Stimulated activated CD8-positive, alpha-beta memory T cell treated with anti-CD3 and anti-CD28 coated beads, Interleukin-12 subunit alpha, Interleukin-12 subunit beta, amount 100 ng/mL, for 1 hour (primary cell): ENCODE measurements at places on chromosomes 2 and 18.

DNA sequence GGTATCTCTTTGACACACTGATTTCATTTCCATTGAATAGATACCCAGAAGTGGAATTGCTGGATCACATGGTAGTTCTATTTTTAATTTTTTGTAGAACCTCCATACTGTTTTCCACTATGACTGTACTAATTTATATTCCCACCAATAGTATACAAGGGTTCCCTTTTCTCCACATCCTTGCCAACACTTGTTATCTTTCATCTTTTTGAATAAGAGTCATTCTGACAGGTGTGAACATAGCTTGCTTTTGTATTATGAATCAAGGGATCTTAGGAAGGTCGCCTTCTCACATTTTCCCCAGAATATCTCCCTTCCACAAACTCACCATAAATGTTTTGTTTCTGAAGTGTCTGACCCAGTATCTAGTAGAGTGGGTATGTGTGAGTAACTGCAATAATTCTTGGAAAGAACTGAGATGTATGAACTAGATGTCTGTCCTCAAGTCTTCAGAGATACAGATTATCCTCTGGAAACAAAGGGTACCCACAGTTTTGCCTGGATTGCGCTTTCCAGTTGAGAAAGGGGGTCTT lies 17.1 kb upstream of the SP3 start:
- DNase-seq = no peak

GRCh38 chr2:98524168-98524567 lies 79.5 kb downstream of the INPP4A start:
- no peak for DNase-seq

- DNase-seq = no peak
These were observed 53.0 kb upstream of the LRP2 start for GRCh38 chr2:169415233-169415748.

- no peak for DNase-seq
These were observed 293.2 kb downstream of the PLCL1 start for GRCh38 chr2:198097630-198098029.

GRCh38 chr2:636641-637405 lies 40.4 kb downstream of the TMEM18 start:
- DNase-seq = peak; percentile 24

GRCh38 chr18:35635170-35635569 lies 53.6 kb downstream of the GALNT1 start:
- no peak for DNase-seq

DNA sequence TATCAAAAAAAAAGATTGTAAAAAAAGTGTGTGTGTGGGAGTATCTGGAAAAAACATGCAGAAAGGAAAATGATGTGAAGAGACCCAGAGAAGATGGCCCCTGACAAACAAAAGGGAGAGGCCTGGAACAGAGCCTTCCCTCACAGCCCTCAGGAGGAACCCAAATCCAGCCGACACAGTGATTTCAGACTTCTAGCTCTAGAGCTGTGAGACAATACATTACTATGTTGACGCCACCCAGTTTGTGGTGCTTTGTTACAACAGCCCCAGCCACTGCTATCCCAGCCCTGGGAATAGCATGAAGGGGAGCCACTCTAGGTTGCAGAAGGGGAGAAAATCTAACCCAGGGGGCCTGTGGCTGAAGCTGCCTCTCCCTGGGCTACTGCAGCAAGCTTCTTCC lies 59.0 kb upstream of the ZBTB7C start:
- DNase-seq = no peak

GRCh38 chr2:51301381-51301780 lies 269.4 kb upstream of the NRXN1 start:
- DNase-seq = no peak

- no peak for DNase-seq
These were observed 16.2 kb downstream of the PDE11A start for GRCh38 chr2:178056345-178056744.

DNA sequence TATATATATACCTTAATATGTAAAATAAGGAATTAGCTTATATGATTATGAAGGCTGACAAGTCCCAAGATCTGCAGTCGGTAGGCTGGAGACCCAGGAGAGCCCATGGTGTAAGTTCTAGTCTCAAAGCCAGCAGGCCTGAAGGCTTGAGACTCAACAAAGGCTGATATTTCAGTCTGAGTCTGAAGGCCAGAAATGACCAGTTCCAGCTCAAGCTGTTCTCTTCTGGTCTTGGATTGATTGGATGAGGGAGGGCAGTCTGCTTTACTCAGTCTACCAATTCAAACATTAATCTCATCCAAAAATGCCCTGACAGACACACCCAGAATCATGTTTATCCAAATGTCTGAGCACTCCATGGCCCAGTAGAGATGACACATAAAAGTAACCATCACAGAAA lies 22.0 kb downstream of the HNMT start:
- no peak for DNase-seq

DNA sequence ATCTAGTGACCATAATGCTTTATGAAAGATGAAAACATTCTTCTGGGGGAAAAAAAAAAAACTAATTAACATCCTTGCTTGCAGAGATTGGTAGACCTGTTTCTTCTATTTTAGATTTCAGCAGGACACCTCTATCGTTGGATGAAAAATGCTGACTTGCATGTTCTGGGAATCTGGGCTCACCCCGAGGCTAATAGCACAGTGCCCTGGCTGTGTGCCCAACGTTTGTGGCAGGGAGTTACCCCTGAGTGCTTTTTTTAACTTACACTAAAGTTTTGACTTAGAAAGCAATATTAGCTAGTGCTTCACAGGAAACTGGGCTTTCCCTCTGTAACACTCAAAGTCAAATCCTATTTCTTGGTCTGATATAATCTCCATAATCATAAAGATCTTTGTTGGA lies 233.2 kb downstream of the SLC8A1 start:
- DNase-seq = no peak

GRCh38 chr2:136051725-136052048 lies 66.3 kb upstream of the DARS1 start:
- no peak for DNase-seq

DNA sequence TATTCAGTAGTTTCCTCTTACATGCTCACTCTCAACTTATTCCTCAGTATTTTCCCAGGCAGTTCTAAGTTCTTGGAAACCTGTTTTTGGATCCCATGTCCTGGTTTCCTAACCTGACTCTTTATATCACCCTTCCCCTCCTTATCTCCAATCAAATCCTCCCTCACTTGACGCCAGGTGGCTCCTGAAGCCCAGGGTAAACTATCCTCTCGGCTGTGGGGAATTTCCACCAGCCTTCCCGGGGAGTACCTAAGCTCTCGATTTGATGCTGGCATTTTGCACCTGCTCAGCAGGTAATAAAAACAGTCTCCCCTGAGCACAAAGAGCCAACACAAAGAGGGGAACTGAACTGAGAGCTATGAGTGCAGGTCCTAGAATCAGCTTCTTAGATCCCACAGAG lies 538.0 kb downstream of the SLC4A3 start:
- no peak for DNase-seq

GRCh38 chr2:161713706-161714105 lies 89.5 kb downstream of the SLC4A10 start:
- no peak for DNase-seq

- no peak for DNase-seq
These were observed 2.5 kb downstream of the MPPE1 start for GRCh38 chr18:11905613-11906012.

DNA sequence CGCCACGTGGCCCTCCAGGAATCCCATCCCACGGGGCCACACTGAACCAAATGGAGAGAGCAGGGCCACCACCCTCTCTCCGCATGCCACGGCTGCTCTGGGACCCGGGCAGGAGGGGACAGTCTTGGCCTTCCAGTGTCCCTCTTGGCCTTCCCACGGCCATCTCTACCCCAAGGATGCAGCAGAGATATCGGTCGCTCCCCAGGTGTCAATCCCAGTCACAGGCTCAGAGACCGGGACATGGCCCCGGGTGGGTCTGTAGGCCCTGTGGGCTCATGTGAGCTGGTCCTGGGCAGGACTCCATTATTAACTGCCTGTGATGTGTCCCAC lies 15.3 kb downstream of the CAPN10 start:
- DNase-seq = no peak

DNA sequence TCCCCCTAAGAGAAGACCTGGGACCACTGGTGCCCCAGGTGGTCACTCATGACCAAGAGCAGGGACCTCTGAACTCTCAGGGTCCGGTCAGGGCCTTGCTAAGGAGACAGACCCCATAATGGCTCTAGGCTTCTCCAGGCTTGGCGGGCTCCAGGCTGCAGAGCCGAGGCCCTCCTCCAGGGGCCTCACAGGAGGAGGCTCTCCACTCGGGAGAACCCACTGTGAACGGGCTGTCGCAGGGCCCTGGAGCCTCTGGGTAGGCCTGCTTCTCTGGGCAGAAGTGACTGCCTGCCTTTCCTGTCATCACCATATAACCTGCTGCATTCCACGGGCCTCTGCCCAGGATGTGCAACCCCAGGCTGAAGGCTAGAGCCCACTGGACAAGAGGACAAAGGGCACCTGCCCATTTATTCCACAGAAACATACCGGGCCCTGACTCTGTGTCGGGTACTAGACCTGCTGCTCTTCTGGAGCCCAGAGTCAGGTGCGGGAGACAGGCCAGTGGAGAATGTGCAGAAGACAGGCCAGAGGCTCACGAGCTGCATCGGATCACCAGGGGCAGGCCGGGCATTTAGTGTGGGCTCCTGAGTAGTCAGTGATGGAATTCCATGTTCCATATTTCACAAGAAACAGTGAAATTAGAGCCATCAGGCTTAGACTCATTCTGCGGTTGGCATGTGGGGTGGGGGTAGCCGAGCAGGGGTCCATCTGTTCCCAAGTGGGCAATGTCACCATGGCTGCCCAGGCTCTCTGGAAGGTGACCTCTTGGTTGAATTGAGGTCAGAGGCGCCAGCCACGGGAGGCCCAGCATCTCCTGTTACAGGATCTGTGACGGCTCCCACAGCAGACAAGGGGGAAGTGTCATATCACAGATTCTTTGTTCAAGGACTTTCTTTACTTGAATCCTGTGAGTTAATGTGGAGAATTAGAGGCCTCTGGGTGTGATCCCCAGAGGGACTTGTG lies 220.8 kb downstream of the SH3RF3 start:
- no peak for DNase-seq

DNA sequence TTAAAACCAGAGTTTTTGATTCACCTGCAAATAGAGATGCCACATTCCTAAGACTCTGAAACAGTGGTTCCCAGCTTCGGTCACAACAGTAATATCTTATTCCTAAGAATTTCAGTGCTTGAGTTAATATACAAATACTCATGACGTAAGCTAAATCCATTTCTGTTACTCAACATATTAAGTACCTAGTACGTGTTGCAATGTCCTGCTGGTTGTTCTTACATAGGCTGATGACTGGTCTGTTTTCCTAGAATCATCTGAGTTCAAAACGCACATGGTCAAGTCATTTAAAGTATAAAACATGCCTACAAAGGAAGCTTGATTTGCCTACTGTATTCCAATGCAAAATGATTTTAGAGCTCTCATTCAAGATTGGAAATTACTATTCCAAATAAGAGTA lies 7.2 kb downstream of the NCL start:
- DNase-seq = no peak

- DNase-seq = no peak
These were observed 269.3 kb upstream of the ID2 start for GRCh38 chr2:8412586-8412985.

DNA sequence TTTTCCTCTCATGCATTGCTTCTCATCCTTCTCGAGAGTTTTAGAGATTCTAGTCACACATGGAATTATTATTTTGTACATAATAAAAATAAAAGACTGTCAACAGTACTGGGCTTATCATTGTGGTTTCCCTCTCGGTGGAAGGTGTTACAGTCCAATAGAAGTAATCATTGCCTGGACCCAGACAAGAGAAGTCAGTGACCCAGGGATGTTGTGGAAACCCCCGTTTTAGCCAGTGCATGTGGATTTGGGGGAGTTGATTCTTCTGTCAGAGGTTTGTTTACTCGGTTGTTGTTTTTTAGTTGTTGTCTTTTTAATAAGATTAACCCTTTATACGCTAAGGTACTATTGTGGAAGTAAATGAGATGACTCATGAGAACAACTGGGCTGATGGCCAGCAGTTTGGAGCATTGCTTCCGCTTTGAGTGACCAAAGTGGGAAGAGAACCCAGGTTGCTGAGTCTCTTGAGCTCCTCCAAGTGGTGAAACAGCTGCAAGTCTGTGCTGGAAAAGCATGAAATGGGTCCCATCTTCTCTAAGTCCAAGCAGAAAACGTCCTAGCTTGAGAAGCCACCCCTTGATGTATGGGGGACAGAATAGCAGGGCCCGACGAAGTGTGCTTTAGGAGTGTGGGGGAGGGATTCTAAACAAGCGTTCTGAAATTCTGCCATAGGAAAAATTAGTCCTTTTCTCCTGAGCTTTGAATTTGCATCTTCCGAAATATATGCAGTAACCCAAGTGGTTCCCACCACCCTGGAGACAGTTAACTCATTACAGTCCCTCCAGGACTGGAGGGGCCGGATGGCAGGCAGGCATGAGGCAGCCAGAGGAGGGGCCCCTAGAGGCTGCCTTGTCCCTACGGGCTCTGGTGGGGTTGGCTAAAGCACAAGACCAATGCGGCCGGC lies 61.8 kb upstream of the GPR45 start:
- DNase-seq = no peak

DNA sequence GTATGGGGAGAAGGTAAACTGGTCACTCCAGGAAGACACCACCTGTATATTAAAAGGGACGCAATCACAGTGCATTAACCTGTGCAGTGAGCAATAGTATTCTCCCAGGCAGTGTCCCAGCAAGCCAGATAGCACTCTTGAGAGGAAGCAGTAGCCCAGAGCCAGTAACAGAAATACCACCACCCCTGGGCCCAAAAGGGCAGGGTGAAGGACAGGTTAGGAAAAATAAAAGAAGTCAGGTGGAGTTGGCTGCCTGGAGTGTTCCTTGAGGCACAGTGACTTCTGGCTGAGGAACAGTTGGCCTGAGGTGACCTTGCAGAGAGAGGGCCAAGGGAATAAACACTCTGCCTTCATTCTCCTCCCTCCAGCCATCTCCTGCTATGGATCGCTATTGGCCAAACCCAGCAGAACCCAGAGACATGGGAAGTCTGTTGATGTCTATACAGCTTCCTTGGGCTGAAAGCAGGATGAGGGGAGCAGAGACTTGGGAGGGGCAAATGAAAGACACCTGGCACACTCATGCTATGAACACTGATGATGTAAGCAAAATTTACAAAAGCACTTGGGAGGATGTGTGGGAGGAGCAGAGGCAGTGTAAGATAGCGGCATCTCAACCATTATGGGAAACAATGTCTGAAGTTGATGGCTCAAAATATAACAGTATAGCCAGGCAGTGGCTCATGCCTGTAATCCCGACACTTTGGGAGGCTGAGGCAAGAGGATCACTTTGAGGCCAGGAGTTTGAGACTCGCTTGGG lies 7.5 kb downstream of the C18orf32 start:
- no peak for DNase-seq

- DNase-seq = no peak
These were observed 189.4 kb upstream of the CWC22 start for GRCh38 chr2:180196419-180196977.

- no peak for DNase-seq
These were observed 81.5 kb upstream of the CD226 start for GRCh38 chr18:70029163-70029562.

DNA sequence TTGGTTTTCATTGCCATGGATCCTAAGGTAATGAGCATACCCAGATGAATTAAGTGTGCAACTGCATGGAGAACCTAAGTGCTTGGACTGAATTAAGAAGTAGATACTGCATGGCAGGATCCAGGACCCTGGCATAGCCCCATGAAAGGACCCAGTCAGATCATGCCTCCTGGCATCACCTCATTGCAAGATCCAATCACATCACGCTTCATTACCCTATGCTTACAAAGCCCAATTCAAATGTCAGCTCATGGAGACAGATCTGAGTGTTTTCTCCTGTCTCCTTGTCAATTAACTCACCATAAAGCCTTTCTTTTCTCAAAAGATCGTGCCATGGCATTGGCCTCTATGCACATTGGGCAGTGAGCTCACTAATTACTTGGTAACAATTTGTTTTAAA lies 519.8 kb upstream of the ZNF804A start:
- no peak for DNase-seq
